Activated T-helper 1 cell treated with Interleukin-2 at 50 U/mL for 16 hours (primary cell): ENCODE measurements at places on chromosomes 5 and 9.

GRCh38 chr5:86038566-86038965 is 579.2 kb upstream of the COX7C start:
- DNase-seq = no peak

GRCh38 chr5:59206132-59206581 is 623.3 kb downstream of the RAB3C start:
- no peak for DNase-seq

DNA sequence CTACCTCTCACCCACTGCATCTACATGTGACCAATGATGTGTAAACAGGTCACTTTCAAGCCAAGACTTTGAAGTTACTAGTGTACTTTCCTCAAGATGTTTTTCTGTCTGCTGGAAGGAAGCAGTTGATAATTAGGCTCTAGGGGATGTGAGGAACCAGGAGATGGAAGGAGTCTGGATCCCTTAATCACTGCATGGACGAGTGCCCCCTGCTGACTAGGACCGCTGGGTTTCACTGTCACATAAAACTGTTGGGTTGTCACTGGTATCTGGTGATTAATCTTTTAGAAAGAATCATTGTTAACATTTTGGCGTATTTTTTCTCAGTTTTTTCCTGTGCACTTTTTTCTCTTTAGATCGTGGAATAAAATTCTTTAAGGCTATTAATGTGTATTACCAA is 79.5 kb downstream of the SREK1 start:
- no peak for DNase-seq

DNA sequence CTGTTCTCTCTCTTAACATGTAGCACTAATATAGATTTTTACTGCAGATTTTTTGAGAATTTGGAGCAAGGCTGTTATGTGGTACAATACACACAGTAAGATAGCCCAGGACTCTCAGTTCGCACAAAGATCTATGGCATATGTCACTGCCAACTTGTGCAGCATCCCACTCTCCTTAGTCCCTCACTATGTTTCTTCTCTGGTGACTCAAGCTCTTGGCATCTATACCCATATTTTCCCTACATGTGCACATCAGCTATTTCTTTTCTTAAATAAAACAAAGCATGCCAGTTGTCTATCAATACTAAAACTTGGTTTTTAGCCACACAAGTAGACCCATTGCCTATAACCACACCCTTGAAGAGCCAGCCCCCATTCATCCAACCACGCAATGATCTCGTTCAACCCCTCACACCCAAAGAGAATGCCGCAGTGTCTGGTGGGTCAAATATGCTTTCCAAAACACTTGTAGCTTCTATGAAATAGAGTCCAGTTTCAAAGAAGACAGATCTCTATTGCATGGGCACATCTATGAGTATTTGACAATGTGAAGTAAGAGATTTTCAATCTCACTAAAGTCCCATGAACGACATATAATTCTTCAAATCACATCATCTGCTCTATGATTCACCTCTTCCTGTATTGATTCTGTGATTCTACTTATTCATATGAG is 18.2 kb upstream of the IL7R start:
- DNase-seq = no peak

- DNase-seq = no peak
Observed at GRCh38 chr9:138058181-138058580, 180.6 kb downstream of the CACNA1B start.

DNA sequence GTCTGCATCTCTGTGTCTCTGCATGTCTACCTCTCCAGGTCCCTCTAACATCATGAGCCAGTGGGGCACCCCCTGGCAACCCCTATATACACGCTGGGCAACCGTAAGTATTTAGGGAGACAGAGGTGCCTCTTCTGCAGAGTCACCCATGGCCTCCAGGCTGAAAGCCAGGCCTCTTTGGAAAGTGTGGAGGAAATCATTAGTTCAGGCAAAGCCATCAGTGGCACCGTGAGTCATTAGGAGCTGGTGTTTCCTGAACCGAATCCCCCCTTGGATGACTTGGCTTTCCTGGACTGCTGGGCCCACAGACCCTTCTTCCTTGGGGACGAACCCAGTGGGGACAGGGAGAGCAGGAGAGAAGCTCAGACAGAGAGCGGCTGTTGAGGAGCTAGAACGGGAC is 174.8 kb downstream of the OLFM1 start:
- no peak for DNase-seq

- no peak for DNase-seq
Observed at GRCh38 chr9:25804856-25805255, 126.6 kb upstream of the TUSC1 start.

DNA sequence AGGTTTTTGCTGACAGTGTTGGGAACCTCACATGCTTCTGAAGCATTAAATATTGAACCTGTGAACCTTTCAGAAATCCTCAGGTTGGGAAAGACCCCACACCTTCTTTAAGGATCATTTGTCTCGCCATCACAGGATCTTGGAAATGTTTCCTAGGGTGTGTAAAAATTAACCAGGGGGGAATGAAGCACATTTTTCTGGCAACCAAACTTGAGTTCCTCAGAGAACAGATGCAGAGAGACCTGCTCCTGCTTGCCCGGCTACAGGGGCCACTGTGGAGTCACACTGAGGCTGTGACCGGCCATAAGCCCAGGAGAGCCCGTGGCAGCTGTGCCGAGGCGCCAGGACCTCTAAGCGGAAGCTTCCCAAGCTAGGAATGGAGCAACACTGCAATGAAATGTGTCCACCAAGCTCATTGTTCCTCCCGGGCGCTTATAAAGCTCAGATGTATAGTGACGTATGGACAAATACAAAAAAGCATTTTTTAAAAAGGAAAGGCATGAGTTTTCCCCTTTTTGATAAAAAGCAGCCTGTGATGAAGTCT is 7.7 kb downstream of the CXCL14 start:
- DNase-seq = no peak
